Neuronal stem cell (in vitro differentiated cells): ENCODE measurements at places on chromosomes 2 and 18.
A peak's percentile ranks its signal among the peaks of the same experiment; 100 is the strongest.

DNA sequence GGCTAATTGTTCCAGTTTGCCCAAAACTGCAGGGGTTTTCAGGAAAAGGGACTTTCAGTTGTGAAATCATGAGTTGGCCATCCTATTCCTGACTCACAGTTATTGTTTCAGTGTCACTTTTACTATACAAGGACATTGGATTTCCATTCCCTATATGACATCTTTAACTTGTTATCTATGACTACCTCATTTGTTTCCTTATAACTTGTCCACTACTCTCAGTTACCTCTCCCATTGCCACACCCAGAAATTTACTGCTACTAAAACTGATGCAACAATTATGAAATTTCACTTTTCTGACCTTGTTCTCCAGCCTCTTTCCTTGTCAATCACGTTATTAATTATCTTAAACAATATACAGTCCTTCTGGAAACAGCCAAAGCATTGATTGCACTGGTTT, 116.5 kb upstream of the ZNF804A start:
- DNase-seq: no peak

DNA sequence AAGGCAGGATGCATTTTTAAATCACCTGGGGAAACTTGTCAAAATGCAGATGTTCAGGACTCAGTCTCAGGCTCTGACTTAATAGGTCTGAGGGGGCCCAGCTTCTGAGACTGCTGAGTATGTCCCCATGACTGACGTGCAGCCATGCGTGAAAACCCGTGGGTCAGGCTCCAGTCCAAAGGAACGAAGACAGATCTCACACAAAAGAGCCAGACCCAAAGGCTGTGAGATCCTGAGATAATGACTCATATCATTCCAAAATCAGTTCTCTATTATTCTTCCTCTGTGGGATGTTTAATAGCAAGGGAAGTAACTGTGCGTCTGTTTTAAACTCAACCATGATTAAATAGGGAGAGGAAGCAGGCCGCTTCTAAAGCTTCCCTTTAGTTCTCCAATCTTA, 107.4 kb upstream of the ACAA2 start:
- peak; percentile 17 for DNase-seq

DNA sequence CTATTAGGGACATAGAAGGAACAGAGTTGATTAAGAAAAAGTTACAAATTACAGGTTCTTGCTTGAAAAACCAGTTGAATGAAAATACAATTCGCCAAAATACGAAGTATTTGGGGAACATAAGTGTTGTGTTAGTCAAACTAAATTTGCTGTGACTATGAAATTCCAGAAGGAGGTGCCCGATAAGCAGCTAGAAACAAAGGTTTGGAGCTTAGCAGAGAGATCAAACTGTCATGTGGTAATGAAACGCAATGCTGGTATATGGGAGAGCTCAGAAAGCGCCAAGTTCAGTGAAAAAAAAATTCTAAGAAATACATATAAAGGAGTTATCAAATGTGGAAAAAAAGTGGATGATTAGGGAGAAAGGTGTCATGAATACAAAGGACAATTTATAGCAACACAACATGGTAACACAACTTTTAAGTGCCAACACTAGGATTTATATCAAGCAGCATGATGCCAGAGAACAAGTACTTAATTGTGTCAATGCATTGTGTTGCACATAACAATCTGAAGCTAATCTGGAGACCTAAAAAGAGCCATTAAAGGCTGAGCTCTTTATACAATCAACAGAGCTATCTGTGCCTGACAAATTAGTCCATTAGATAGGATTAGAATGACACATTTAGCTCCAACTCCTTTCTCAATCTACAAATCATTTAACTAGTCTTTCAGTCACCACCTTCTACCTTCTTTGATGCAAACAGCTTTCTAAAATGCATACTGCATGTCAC, 31.2 kb downstream of the SMAD2 start:
- DNase-seq: peak; percentile 18

- peak; percentile 61 for DNase-seq
Observed at GRCh38 chr2:235779444-235779896, 285.6 kb downstream of the AGAP1 start.

GRCh38 chr2:209661286-209661894, 110.2 kb upstream of the UNC80 start:
- DNase-seq: peak; percentile 55
